ENCODE measurements at places on chromosomes 3 and 15.

GRCh38 chr3:9786825-9787669 is 5.2 kb downstream of the TADA3 start:
- DNase-seq: no peak

DNA sequence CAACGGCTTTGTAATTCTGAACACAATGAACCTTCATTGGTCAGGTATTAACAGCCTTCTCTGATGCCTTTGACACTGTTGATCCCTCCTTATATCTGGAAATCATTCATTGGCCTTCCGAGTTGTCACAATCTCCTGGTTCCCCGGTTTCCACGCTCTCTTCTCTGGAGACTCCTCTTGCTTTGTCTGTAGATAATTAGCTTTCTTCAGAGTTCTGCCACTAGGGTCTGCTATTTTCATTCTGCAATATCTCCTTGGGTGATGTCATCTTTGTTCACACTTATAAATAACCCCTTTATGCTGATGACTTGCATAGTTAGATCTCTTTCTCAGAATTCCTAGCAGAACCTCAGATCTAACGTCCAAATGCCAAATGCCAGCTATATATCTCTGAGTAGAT is 583.8 kb upstream of the ZNF717 start:
- no peak for DNase-seq

GRCh38 chr15:93469994-93470393 is 381.0 kb upstream of the RGMA start:
- no peak for DNase-seq

DNA sequence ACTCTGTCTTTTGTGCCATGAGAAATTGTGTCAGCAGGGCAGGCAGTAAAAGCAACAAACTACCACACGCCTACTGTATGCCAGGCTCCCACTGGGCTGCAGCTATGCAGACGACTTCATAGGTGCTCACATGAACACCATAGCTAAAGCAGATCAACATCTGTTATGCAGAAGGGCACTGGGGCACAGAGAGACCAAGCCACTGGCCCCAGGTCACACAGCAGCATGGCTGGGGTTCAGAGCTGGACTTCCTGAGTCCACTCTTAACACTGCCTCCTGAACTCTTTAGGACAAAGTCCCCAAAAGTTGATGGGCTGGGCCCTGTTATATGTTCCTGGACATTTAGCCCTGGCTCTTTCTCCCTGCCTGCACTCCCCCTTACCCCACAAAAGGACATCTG is 12.4 kb downstream of the TPRA1 start:
- DNase-seq: no peak

GRCh38 chr15:74156678-74157411 is 16.7 kb upstream of the ISLR start:
- DNase-seq: no peak

GRCh38 chr3:135304378-135304777 is 509.3 kb downstream of the EPHB1 start:
- no peak for DNase-seq

DNA sequence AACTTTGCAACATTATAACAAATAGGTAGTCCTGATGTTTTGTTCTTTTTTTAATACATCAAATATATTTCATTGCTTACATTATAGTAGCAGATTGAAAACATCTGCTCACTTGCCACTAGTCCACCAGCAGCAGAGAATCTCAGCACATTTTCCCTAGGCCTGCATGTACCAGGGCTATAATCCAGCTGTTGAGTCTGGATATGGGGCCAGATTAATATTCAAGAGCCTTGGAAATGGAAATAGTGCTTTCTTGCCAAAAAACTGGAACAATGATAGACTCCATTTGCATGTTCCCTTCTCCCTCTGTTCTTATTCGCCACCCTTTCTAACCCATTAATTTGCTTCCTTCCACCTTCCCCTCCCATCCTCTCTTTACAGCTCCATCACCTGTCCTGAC is 288.0 kb downstream of the EPHA3 start:
- DNase-seq: no peak

DNA sequence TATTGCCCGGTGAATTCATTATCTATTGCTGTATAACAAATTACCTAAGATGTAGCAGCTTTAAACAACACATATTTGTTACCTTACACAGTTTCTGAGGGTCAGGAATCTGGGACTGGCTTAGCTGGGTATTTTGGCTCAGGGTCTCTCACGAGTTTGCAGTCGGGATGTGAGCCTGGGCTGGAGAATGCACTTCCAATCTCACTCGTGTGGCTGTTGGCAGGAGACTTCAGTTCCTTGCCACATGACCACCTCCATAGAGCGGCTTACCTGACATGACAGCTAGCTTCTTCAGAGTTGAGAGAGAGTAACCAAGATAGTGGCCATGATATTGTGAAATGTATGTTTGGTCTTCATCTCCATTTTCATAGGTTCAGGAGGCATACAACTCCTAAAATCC is 18.4 kb upstream of the MITF start:
- DNase-seq: no peak

DNA sequence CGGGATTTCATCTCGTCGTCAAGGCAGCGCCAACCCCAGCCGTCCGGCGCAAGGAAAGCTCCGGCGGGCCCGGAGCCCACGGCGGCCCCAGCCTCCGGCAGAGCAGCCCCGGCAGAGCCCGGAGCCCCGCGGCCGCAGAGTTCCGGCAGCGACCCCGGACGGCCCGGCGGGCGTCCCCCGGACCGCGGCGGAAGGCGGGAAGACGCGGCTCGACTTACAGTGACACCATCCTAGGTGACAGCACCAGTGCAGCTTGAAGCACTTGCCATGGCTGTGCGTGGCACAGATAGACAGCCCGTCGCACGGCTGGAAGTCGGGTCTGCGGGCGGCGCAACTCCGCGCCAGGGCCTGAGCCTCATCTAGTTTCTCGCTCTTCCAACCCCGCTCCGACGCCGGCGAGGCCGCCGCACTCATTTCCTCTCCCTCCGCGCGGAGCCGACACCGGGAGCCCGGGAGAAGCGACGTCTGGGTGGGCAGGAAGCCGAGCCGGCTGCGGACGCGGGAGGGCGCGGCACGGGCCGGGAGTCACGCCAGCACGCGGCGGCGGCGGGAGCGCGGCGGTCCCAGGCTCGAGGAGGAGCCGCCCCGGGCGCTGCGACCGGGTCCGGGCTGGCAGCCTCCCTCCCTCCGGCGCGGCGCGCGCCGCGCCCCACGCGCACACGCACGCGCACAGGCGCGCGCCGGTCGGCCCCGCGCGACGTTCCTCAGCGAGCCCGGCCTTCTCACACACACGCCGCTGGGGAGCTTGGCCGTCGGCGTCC is at the start of gene C3orf70:
Gene C3orf70, minus strand, starts transcription at position 651 of the 761 bp plus-strand sequence. Its CDS starts 237 bp downstream, at position 414.
- no peak for DNase-seq

GRCh38 chr15:69357773-69358771 is 56.1 kb upstream of the KIF23 start:
- DNase-seq: no peak

- no peak for DNase-seq
Measured at GRCh38 chr3:45143673-45144671, 2.2 kb downstream of the CDCP1 start.

DNA sequence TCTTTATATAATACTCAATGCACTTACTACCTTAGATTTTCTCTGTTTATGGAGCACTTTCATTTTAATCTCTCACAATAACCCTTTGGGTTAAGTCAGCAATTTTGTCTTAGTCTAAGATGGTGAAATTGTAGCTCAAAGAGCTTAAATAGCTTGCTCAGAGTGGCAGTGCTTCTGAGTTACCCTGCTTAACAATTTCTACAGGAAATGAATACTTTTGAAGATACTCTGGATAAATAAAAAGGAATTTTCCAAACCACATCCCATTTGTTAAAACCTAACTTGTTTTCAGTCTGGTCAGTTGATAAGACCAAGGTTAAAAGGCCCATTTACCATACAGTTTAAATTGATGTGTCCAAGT is 37.2 kb downstream of the HMG20A start:
- DNase-seq: no peak

Measured in activated T-helper 1 cell treated with Interleukin-2 at 50 U/mL for 16 hours (primary cell).